ENCODE measurements at places on chromosomes 16 and 17. TPM values are rescaled to one million over a fixed set of nuclear protein-coding genes. Genes with fewer than 3 reads are reported as not detected.

DNA sequence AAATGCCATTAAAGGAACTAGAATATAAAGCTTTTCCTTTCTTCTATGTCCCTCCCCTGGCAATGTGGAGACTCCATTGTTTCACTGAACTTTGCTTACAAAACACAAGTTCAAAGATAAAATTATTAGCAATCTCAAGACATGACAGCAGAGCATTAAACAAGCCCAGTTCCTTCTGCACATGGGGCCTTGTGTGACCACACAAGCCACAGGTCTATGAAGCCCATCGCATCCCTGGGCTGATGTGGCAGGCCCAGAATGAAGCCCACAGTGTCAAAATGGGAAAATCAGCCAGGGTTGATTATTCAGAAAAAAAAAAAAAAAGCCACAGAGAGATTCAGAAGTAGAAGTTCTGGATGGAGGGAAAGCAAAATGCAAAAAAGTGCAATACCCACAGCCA, 12.9 kb upstream of the SLC39A11 start:
- no peak for DNase-seq

DNA sequence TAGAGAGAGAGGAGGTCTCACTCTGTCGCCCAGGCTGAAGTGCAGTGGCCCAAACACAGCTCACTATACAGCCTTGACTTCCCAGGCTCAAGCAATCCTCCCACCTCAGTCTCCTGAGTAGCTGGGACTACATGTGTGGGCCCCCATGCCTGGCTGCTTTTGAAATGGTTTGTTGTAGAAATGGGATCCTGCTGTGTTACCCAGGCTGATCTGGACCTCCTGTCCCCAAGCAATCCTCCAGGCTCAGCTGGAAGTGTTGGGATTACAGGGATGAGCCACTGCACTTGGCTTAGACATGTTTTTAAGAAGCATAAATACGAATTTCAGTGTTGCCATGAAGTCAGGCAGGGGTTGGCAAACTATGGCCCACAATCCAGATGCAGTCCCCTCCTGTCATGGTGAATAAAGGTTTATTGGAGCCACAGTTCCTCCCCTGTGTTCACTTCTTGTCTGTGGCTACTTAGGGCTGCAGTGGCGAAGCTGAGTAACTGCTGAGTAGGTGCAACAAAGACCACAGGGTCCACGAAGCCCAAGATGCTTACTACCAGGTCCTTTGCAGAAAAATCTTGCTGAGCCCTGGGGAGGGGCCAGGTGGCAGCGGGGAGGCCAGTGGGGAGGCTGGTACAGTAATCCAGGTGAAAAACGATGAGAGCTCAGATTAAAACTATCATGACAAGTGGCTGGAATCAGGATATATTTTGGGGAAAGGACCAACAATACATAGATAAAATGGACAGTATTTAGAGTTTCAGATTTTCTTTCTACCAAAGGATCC, 35.2 kb downstream of the TNFRSF13B start:
- no peak for DNase-seq

DNA sequence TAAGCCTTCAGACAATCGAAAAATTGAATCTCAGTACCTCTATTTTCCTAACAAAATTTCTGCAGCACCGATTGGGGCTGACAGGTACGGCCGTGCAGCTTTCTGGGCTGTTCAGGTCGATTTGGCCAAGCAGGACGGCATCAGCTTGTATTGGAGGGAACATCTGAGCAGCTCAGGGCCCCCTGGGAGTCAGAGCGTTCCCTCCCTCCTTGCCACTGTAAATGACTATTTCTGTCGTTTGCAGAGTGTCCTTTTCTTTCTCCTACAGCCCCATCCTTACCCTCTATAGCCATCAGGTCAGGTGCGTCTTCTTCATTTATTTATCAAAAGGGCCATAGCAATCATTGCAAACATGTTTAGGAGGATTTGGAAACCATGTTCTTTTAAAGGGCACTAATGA, 731.1 kb downstream of the WWOX start:
- DNase-seq = no peak

DNA sequence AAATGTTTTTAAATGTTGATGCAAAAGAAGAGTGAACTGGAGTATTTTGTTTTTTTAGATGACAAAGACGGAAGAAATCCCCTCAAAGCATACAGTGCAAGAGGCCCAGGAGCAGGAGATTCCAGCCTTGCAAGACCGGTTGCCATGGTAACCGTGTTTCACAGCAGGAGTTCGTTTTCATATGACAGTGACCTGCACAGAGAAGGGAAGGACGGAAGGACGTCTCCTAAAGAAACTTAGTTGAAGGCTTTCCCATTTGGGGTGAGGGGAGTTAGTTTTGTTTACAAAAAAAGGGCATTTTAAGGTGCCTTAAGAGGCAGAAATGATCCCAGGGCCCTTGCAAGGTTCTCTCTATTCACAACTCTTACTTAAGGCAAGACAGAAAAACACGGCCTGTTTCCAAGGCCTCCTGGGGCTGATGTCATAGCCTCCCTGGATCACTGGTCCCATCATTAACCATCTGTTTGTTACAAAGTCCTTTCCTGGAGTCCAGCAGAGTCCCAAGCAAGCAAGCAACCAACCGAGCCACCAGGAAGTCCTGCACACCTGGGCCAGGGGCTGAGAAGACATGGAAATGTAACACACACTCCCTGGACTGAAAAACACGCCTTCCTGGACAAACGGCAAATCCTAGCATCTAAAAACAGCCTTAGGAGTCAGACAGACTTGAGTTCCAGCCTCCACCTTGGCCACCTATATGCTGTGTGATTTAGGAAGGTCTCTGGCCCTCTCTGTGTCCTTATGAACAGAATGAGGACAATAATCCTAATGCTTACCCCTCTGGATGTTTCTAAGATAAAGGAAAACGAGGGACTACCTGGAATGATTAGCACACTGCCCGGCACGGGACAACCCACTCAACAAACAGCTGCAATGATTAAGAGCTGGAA, 30.3 kb upstream of the RPH3AL start:
- peak; percentile 58 for DNase-seq

- no peak for DNase-seq
Measured at GRCh38 chr17:79742951-79743476, 12.3 kb downstream of the ENPP7 start.

GRCh38 chr17:17484451-17484899, 7.7 kb downstream of the MED9 start:
- no peak for DNase-seq

GRCh38 chr17:73228748-73229236, 32.9 kb downstream of the CPSF4L start:
- DNase-seq = peak; percentile 91

DNA sequence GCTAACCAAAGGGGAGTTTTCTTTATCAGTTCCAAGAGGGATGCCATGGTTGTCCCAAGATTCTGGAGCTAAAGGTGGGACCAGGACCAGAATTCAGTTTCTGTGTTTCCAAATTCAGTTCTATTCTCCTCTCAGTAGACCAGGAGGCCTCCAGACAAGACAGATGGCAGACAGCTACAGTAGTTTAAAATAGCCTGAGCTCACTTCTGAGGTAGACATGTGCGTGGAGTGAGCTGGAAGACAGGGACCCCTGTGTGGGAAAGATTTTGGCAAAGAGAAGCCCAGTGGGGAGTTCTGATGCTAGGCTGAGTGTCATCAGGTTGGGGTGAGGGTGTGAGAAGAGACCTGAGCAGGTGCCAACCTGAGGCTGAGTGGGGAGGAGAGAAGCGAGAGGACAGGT, 95.4 kb downstream of the PRKCB start:
- DNase-seq = no peak

- DNase-seq = no peak
Measured at GRCh38 chr17:80919331-80920311, 72.0 kb upstream of the CHMP6 start.

- DNase-seq = no peak
Measured at GRCh38 chr17:29495011-29495410, 71.8 kb downstream of the ABHD15 start.

GRCh38 chr17:37060094-37060493, 111.3 kb downstream of the AATF start:
- DNase-seq = no peak

GRCh38 chr16:73337373-73338296, 289.7 kb upstream of the ZFHX3 start:
- DNase-seq = no peak

- DNase-seq = no peak
Measured at GRCh38 chr17:29255926-29256522, 9.4 kb downstream of the CRYBA1 start.

DNA sequence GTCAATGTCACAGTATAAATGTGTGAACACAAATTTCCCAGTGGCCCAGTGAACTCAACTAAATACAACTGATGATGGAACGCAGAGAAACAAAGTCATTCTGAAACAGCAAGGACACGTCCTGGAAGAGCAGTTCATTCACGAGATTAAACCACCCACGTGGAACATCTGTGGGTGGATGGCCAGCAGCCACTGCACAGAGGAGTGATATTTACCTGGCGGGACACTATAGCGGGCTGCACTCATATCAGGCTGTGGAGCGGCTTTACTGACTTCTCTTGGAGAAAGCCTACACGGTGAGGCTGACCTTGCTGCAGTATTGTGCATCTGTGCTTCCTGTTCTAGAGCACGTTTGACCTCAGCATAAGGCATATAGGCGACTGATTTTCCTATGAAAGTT, 87.3 kb downstream of the TTC19 start:
- no peak for DNase-seq

DNA sequence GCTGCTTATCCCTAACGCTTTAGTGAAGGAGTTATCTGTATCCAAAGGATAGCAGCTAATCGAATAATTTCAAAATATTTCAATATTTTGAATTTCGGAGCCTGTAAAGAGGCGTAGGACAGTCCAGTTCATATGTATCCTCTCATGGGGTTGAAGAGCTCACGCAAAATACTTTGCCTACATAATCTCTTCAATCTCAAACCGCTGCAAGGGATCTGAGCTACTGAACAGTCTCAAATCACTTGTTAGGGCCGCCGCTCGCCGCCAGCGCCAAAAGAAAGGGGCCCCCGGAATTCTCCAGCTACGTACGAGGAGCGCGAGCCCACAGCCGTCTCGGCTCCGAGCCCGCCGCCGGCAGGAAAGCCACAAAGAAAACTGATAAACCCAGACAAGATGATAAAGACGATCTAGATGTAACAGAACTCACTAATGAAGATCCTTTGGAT, 601 bp upstream of the RFWD3 start:
- no peak for DNase-seq

DNA sequence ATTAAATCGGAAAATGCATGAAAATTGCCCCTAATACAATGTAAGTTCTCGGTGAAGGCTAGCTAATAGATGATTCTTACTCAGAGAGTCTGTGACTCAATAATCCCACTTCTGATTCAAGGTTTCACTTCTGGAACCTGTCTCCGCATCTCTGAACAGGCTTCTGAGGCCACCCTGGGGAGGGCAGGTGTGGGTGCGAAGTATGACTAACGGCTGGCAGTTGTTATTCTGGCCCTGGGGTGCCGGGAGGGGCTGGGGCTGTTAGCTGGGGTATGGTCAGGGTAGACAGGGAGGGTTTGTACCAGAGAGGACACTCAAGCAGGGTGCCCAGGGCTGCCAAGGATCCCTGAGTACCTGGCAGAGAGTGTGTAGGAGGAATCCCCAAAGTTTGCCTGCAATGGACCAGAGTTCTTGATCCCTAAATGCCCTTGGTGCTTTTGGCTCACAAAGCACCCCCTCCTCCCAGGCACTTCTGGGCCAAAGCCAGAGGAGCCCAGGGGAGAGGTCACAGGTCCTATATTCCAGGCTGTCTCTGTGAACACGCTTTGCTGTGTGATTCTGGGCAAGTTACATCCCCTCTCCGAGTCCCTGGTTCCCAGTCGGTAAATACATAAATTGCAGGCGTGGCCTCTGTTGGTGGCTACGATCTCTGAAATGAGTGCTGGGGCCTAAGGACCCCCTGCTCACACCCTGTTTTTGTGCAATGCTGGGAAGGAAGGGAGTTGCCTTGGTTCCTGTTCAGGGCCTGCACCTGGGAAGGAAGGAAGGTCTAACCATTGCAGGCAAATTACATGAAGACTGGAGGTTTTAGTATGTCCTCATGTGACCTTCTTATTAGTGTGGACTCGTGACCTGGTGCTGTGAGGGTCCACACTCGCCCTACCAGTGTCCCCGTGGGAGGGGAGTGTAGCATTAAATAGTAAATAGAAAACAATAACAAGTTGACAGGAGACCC, 49.9 kb upstream of the CPNE2 start:
- no peak for DNase-seq

GRCh38 chr17:2796164-2797125, at the start of gene RAP1GAP2:
RAP1GAP2 (plus strand) TSS chr17:2796438; CDS start chr17:2796528, 90 bp downstream.
- DNase-seq = peak; percentile 18

DNA sequence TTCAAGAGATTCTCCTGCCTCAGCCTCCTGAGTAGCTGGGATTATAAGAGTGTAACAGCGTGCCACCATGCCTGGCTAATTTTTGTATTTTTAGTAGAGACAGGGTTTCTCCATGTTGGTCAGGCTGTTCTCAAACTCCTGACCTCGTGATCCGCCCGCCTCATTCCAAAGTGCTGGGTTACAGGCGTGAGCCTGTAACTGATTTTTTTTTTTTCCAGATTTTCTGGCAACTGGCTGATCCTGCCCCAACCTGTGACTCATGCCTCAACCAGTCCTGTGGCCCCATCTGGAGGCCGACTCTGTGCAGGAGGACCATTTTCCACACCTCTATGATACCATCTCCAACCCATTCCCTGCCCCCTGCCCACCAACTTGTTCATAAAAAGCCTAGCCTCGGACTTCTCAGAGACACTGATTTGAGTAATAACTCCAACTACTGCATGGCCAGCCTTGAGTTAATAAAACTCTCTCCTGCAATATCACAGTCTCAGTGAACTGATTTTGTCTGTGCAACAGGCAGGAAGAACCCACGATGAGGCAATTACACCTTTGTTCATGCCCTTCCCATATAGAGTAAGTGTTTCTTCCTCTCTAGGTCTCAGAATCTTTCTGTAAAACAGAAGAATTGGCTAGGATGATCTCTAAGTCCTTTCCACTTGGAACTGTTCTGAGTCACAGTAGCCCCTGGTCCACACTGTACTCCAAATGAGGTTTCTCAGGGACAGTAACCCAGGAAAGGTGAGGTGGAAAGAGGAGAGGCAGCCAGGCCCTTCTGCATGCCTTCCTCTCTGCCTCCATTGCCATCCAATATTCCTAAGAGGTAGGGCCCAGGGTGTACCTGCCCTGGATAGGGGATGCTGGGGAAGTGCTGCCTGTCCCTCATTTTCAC, 8.8 kb upstream of the CNOT1 start:
- DNase-seq = peak; percentile 70

Gene GRIN2C
- total RNA-seq = not detected

Gene NPIPB9
- total RNA-seq = 1.1 TPM

Gene RNU2-1
- not detected for total RNA-seq

Gene ERAL1
- 63.5 TPM for total RNA-seq

Gene SERPINF2
- total RNA-seq = not detected

Gene AKAP10
- 67.1 TPM for total RNA-seq

Gene APOBR
- total RNA-seq = not detected

Gene NAT9
- total RNA-seq = 47.7 TPM

Gene SEC14L5
- not detected for total RNA-seq

Data from SJCRH30 (cell line).